ENCODE measurements at places on chromosomes 6 and 20.

- H3K4me1 ChIP-seq: no peaks in the 10 kb centered on the region
- H3K4me3 ChIP-seq: no peak overlapping the region
- H3K27me3 ChIP-seq: peaks cover 5% of the 10 kb centered on the region
- no peak overlapping the region for H3K27ac ChIP-seq
Observed at GRCh38 chr6:88443554-88443953, 277.4 kb upstream of the CNR1 start.

- no peak for DNase-seq
- no peaks in the 10 kb centered on the region for H3K36me3 ChIP-seq
- H3K4me1 ChIP-seq: no peaks in the 10 kb centered on the region
- H3K27me3 ChIP-seq: peaks cover 10% of the 10 kb centered on the region
- H3K4me3 ChIP-seq: no peak overlapping the region
Observed at GRCh38 chr6:169971081-169971861, 219.8 kb downstream of the ERMARD start.

- H3K36me3 ChIP-seq: no peaks in the 10 kb centered on the region
- peaks cover 14% of the 10 kb centered on the region for H3K4me1 ChIP-seq
Observed at GRCh38 chr20:44747166-44748004, 1.7 kb downstream of the KCNK15 start.

DNA sequence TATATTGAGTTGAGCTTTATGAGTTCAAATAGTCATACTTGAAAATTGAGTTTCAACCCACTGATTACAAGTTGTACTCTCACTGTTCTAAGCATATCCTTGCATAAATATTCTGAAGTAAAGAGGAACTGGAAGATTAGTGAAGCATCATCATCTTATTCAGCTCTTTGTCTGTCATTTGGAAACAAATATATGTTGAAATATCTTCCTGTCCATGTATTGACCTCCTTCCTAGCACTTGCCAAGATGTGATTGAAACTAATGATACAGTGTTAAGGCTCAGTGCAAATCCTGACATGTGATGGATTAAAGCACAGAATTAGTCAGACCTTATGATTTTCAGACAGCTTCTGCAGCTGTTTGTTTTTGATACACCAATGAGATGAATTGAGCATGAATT is 434.3 kb downstream of the TBC1D32 start:
- no peak overlapping the region for H3K4me3 ChIP-seq
- H3K27ac ChIP-seq: no peak overlapping the region
- H3K36me3 ChIP-seq: no peaks in the 10 kb centered on the region
- no peaks in the 10 kb centered on the region for H3K27me3 ChIP-seq
- H3K4me1 ChIP-seq: peaks cover 7% of the 10 kb centered on the region

DNA sequence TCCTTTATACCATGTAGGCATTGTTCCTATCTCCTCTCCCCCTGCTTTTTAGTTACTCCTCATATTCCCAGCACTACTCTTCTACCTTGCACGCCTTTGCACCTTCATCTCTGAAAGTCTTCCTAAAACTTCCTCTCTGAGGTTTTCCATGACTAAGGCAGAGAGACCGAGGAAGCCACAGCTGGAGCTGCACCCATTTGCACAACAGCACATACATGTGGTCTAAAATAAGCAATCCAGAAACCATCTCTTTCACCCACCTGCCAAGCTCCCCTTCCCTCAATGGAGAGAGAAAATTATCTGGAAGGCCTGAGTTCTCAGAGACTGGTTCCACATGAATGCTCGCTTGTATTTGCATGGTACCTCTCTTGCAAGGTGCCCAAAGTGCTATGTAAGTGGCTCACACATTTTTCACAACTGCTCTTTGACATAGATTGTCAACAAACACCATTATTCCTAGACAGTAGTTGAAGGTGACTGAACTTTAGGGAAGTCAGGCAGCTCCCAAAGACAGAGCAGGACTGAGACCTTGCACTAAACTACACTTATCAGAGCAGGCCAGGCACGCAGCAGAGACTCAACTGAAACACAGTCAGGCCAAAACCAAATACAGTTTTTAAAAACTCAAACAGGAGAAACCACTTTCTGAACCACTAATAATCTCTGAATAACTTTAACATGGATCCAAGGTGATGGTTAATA is 313.2 kb downstream of the TFAP2A start:
- no peaks in the 10 kb centered on the region for H3K36me3 ChIP-seq
- no peak for DNase-seq
- H3K27ac ChIP-seq: no peak overlapping the region
- H3K4me1 ChIP-seq: no peaks in the 10 kb centered on the region
- H3K4me3 ChIP-seq: no peak overlapping the region

- H3K27me3 ChIP-seq: peaks cover 31% of the 10 kb centered on the region
- peaks cover 10% of the 10 kb centered on the region for H3K4me1 ChIP-seq
- no peak overlapping the region for H3K4me3 ChIP-seq
- peak overlapping the region; percentile 38 for H3K27ac ChIP-seq
Observed at GRCh38 chr6:39140556-39141167, 25.7 kb upstream of the SAYSD1 start.

- peak overlapping the region; percentile 42 for H3K27ac ChIP-seq
- DNase-seq: peak; percentile 12
- H3K27me3 ChIP-seq: no peaks in the 10 kb centered on the region
Observed at GRCh38 chr6:70166088-70166958, 136.6 kb downstream of the COL9A1 start.

DNA sequence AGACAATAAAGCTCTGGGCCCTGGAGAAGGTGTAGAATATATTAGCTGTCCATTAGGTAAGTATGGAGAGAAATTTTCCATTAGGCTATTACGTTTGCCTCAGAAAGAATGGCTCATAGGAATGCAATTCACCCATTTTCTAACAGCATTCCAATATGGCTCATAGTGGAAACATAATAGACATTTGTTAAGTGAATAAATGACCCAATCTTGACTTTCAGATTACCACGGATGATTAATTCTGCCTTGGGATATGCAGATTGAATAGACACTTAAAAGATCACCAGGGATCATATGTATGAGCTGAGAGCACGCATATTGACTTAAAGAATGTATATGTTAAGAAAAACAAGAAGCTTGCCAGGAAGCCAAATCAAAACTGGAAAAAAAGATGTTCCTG is 209.1 kb upstream of the CDYL start:
- no peak overlapping the region for H3K27ac ChIP-seq
- H3K36me3 ChIP-seq: no peaks in the 10 kb centered on the region
- no peak overlapping the region for H3K4me3 ChIP-seq
- DNase-seq: no peak

GRCh38 chr6:4511641-4512020 is 264.6 kb upstream of the CDYL start:
- no peak for DNase-seq
- H3K36me3 ChIP-seq: no peaks in the 10 kb centered on the region
- H3K27ac ChIP-seq: no peak overlapping the region
- peaks cover 18% of the 10 kb centered on the region for H3K27me3 ChIP-seq

- peak within 1 kb of the TSS; percentile 97 for H3K4me3 ChIP-seq
- peaks cover 15% of the 10 kb centered on the region for H3K36me3 ChIP-seq
- H3K27me3 ChIP-seq: no peaks in the 10 kb centered on the region
- peaks cover 23% of the 10 kb centered on the region for H3K4me1 ChIP-seq
Observed at GRCh38 chr6:116680880-116681672, at the start of gene KPNA5. KPNA5 (plus strand) TSS chr6:116681211; CDS start chr6:116681335, 124 bp downstream.

DNA sequence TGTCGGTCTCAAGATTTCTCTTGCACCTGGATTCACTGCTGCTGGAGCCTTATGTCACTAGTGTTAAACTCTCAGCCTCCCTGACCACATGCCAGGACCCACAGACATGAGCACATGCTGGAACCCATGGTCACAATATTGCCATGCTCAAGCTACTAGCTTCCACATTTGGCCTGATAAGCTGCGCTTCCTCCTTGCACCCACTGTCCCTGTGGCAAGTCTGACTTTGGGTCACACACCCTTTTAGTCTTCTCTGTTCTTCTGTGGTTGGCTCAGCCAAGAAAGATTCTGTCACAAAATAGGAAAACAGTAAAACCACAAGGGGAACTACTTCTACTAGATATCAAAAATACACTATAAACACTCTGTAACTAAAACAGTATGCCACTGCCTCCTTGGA is 68.9 kb upstream of the HDAC2 start:
- no peaks in the 10 kb centered on the region for H3K4me1 ChIP-seq
- no peaks in the 10 kb centered on the region for H3K36me3 ChIP-seq
- H3K27ac ChIP-seq: no peak overlapping the region

- H3K27ac ChIP-seq: no peak overlapping the region
- H3K36me3 ChIP-seq: peaks cover 64% of the 10 kb centered on the region
- DNase-seq: no peak
Observed at GRCh38 chr6:16154904-16155303, 26.0 kb downstream of the MYLIP start.

GRCh38 chr20:33081411-33082154 is 2.1 kb downstream of the BPIFB4 start:
- H3K27ac ChIP-seq: no peak overlapping the region
- DNase-seq: no peak
- H3K4me1 ChIP-seq: no peaks in the 10 kb centered on the region
- peaks cover 6% of the 10 kb centered on the region for H3K27me3 ChIP-seq

DNA sequence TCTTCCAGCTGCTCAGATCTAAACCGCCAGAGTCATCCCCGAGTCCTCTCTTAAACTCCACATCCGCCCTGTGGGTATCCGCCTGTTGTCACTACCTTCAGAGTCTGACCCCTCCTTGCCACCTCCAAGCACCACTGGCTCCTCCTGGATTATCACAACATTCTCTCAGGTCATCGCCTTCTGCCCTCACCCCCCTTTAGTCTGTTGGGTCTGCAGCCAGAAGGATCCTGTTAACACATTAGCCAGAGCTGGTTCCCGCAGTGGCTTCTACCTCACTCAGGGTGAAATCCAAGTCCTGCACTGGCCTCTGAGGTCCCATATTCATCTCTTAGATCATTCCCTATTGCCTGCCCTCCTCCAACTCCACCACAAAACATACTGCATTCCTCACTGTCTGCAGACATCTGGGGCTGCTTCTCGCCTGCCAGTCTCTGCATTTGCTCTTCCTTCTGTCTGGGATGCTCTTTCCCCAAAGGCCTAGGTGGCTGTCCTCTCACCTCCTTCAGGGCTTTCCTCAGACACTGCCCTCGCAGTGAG is 34.1 kb downstream of the TNXB start:
- H3K27me3 ChIP-seq: peaks cover 35% of the 10 kb centered on the region
- no peaks in the 10 kb centered on the region for H3K4me1 ChIP-seq
- DNase-seq: no peak
- no peak overlapping the region for H3K27ac ChIP-seq

DNA sequence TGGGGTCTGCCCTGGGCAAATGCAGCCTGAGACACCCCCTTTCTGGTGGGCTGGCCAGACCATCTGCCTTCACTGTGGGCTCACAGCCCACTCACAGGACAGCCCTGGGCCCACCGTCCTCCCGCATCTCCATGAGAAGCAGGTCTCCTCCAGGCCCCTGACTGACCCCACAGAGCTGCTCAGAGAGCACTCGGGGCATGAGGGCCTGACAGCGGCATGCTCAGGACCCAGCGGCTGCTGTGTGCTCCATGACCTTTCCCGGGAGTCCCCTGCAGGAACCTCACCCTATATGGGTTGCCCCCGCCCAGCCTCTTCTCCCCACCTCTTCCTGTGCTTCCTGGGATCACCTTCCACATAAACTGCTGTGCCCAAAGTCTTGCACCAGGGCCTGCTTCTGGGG is 162.4 kb upstream of the CST7 start:
- no peak overlapping the region for H3K27ac ChIP-seq
- H3K4me3 ChIP-seq: no peak overlapping the region
- peaks cover 4% of the 10 kb centered on the region for H3K4me1 ChIP-seq
- H3K27me3 ChIP-seq: peaks cover 3% of the 10 kb centered on the region
- DNase-seq: no peak
- H3K36me3 ChIP-seq: no peaks in the 10 kb centered on the region

GRCh38 chr6:40925341-40925740 is 113.7 kb downstream of the UNC5CL start:
- no peak overlapping the region for H3K27ac ChIP-seq
- no peaks in the 10 kb centered on the region for H3K4me1 ChIP-seq
- DNase-seq: no peak
- H3K27me3 ChIP-seq: peaks cover 23% of the 10 kb centered on the region
- no peak overlapping the region for H3K4me3 ChIP-seq

DNA sequence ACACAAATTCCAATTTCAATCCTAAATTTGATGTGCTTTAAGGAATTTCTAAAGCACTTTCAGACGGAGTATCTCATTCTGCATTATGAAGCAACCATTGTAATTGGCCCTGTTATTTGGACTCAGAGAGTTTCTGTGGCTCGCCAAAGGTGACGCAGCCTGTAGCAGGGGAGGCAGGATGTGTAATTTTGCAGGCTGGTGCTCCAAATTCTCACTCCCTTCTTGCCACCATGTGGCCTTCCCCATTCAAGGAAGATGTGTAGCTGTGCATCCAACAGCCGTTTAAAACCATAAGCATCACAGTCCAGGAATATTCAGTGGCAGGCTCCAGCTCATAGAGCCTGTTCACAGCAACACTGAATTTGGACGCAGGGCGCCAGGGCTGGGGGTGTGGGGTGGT is 45.8 kb downstream of the AGPAT4 start:
- no peak for DNase-seq
- H3K36me3 ChIP-seq: peaks cover 28% of the 10 kb centered on the region
- no peaks in the 10 kb centered on the region for H3K27me3 ChIP-seq
- no peak overlapping the region for H3K4me3 ChIP-seq
- H3K27ac ChIP-seq: no peak overlapping the region
- peaks cover 13% of the 10 kb centered on the region for H3K4me1 ChIP-seq

- peaks cover 39% of the 10 kb centered on the region for H3K4me1 ChIP-seq
- H3K36me3 ChIP-seq: peaks cover 18% of the 10 kb centered on the region
- no peak for DNase-seq
- no peak overlapping the region for H3K4me3 ChIP-seq
- H3K27me3 ChIP-seq: no peaks in the 10 kb centered on the region
Observed at GRCh38 chr20:294602-295001, 2.8 kb upstream of the ZCCHC3 start.

- no peaks in the 10 kb centered on the region for H3K36me3 ChIP-seq
- H3K27me3 ChIP-seq: peaks cover 16% of the 10 kb centered on the region
Observed at GRCh38 chr20:18031888-18032509, 25.7 kb downstream of the OVOL2 start.

GRCh38 chr6:100662264-100662663 is 197.5 kb upstream of the SIM1 start:
- H3K4me1 ChIP-seq: peaks cover 11% of the 10 kb centered on the region
- no peak overlapping the region for H3K27ac ChIP-seq
- no peaks in the 10 kb centered on the region for H3K27me3 ChIP-seq
- no peak overlapping the region for H3K4me3 ChIP-seq

GRCh38 chr20:31617432-31618104 is 12.5 kb downstream of the ID1 start:
- H3K4me3 ChIP-seq: no peak overlapping the region
- H3K36me3 ChIP-seq: no peaks in the 10 kb centered on the region
- H3K27me3 ChIP-seq: no peaks in the 10 kb centered on the region

- peaks cover 22% of the 10 kb centered on the region for H3K4me1 ChIP-seq
- H3K27ac ChIP-seq: no peak overlapping the region
- H3K36me3 ChIP-seq: peaks cover 69% of the 10 kb centered on the region
- no peak for DNase-seq
- H3K4me3 ChIP-seq: no peak overlapping the region
Observed at GRCh38 chr6:30709101-30709868, 7.8 kb downstream of the MDC1 start.

DNA sequence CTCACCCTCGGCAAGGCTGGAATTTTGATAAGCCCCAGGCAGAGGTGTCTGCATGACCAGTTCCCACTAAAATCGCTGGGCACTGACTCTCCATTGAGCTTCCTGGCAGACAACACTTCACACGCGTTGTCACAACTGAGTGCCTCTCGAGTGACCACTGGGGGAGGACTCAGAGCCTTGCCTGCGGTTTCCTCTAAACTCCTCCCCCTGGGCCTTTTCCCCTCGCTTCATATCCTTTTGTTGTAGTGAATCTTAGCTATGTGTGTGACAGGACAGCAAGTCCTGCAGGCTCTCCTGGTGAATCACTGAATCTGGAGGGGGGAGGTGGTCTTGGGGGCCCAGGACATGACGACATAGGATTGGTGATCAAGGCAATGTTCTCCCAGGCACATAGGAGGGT is 670.8 kb downstream of the PRKN start:
- H3K27me3 ChIP-seq: no peaks in the 10 kb centered on the region
- no peaks in the 10 kb centered on the region for H3K36me3 ChIP-seq

GRCh38 chr6:27239258-27239657 is 8.2 kb upstream of the PRSS16 start:
- peaks cover 12% of the 10 kb centered on the region for H3K4me1 ChIP-seq
- H3K4me3 ChIP-seq: no peak overlapping the region
- H3K27me3 ChIP-seq: peaks cover 74% of the 10 kb centered on the region
- no peak for DNase-seq
